ENCODE measurements at places on chromosomes 12 and 14. TPM values are rescaled to one million over a fixed set of nuclear protein-coding genes. Genes with fewer than 3 reads are reported as not detected.

DNA sequence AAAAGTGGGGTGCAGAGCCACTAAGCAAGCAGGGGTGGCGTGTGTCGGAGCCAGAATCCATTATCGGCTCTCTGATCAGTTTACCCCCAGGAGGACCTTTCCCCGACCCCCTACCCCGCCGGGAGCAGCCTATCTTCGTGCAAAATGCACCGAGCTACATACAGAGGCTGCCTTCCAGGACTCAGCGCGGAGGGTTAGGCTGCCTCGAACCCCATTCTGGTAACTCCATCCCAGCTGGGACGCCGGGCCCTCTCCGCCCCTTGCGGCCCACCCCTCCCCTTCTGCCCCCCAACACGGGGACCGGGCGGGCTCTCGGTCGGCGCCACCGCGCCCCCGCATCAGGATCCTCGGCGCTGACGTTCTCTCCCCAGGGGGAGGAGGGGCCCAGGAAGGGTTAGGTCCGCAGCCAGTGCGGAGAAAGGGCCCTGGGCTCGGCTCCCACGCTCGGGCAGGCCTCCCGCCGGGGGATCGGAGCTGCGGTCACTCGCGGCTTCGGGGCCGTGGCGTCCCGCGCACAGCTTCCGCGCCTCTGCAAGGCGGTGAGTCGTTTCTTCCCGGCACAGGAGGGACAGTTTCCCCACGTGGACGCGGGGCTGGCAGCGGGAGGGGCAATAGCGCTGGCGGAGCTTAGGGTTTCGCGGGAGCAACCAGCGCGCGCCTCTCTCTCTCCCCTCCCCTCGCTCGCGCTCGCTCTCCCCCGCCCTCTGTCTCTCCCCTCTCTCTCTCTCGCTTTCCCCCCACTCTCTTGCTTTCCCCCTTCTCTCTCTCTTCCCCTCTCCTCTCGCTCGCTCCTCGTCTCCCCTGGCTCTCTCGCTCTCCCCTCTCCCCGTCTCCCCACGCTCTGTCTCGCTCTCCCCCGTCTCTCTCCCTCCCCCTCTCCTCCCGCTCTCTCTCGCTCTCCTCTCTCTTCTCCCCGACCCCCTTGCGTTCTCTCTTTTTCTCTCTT is 12.5 kb upstream of the MAP3K9 start:
- DNase-seq: no peak

- DNase-seq: no peak
Observed at GRCh38 chr14:99972748-99973466, 92.3 kb upstream of the EVL start.

GRCh38 chr14:100484531-100485267 is 102.5 kb downstream of the BEGAIN start:
- DNase-seq: no peak

Gene GZMH
- total RNA-seq: not detected

Gene SMARCC2
- total RNA-seq: 125 TPM

DNA sequence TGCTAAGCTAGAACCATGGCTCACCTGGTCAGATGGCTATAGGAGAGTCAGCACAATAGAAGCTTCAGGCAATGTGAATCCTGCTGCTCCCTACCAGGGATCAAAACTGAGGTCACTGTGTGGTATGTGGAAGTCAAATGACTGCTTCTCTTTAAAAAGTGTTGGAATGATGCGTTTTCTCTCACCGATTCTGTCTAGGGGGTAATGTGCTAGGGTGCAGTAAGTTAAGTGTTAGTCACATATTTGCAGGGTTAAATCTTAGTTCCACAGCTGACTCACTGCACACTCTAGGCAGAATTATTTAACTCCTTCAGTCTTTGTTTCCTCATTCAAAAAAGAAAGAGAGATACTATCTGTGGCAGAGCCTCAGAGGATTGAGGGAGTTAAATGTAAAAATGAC is 696.6 kb downstream of the DIO2 start:
- no peak for DNase-seq

DNA sequence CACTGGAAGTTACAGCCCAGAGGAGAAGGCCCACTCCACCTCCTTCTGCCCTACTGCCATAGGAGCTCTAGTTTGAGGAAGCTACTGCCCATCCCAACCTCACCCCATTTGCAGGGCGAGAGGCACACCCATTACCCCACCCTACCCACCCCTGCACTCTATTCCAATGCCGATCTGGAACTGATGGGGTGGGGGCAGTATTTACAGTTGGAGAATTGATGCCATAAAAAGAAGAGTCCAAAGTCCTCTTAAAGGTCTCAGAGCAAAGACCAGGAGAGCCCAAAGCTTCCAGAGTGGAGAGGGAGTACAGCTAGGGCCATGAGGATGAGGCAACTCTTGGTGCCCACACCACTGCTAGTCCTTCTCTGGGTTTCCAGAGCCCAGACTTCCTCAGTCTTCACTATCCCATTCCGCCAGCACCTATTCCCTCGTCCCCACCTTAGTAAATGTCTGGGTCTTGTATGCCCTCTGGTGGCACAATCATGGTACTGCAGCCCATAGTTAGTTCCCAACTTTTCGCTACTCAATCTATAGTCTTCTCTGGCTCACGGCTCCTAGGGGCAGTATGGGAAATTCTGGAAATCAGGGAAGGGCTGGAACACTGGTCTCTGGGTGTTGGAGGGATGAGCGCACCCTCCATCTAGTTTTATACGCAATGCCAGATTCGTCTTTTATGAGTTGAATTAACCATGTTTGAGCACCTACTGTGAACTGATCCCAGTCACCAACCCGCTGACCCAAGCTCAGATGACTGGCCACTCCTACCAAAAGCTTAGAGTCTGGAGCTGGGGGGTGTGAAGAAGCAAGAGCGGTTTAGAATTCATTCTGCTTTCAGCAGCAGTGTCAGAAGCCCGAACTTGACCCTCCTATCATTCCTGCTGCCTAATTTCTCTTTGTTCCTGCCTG is 6.9 kb upstream of the ADCY6 start:
- peak; percentile 85 for DNase-seq

Gene PTPRO
- total RNA-seq: 5.1 TPM

Gene NPAS3
- total RNA-seq: 3.9 TPM

GRCh38 chr12:12717586-12718380 is 615 bp downstream of the CDKN1B start:
- DNase-seq: no peak

Gene PELI2
- 33.9 TPM for total RNA-seq

GRCh38 chr12:53065975-53066931 is 12.9 kb downstream of the SPRYD3 start:
- DNase-seq: no peak
